Right atrium auricular region (tissue), 2 donors: ENCODE measurements at places on chromosomes 7 and 10. TPM values are rescaled to one million over a fixed set of nuclear protein-coding genes. Genes with fewer than 3 reads are reported as not detected.
A peak's percentile ranks its signal among the peaks of the same experiment; 100 is the strongest.

The TMEM273 gene
- total RNA-seq = 14.8 TPM

The SOSTDC1 gene
- 5.9 TPM for total RNA-seq

The SEMA3D gene
- total RNA-seq = 1.4 TPM

The CNNM2 gene
- total RNA-seq = 3.3 TPM

The EN2 gene
- total RNA-seq = not detected

The CUBN gene
- total RNA-seq = 0.94 TPM

The TWIST1 gene
- total RNA-seq = 1.9 TPM

The SYT15 gene
- 1.5 TPM for total RNA-seq

The LAMTOR4 gene
- total RNA-seq = 153 TPM

The NCAPG2 gene
- 2.8 TPM for total RNA-seq

The NKX2-3 gene
- not detected for total RNA-seq

DNA sequence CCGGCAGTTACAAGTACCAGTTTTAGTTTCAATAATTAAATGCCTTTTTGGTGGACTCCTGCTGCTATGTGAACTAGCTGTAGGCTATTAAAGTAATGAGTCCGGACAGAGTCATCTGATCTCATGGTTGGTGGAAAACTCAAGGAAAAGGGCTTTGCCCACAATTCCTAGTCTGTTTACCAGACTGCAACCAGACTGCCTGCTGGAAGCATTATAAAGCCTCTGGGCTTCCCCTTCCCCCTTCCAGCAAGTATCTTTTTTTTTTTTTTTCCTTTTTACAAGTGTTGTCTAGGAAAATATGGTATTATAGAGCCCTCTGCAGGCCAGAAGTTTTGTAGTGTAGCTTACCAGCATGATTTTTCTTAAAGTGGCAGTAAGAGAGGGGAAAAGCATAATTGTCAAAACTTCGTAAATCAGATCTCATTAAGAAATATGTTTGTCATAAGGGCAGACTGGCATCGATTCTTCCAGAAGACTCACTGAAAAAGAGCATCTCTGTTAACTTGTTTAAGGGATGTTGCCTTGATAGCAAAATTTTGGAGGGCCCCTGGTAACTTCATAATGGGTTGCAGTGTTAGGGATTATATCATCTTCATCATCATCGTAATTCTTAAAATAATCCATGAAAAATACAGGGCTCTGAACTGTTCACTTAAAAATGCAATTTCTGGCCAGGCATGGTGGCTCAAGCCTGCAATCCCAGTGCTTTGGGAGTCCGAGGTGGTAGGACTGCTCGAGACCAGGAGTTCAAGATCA lies 181.3 kb downstream of the TAX1BP1 start:
- peaks cover 14% of the 10 kb centered on the region for H3K4me1 ChIP-seq
- no peaks in the 10 kb centered on the region for H3K27me3 ChIP-seq

GRCh38 chr7:29289156-29290021 lies 94.8 kb downstream of the CHN2 start:
- no peaks in the 10 kb centered on the region for H3K36me3 ChIP-seq
- DNase-seq = no peak
- H3K27ac ChIP-seq = no peak overlapping the region
- no peak overlapping the region for H3K4me3 ChIP-seq

DNA sequence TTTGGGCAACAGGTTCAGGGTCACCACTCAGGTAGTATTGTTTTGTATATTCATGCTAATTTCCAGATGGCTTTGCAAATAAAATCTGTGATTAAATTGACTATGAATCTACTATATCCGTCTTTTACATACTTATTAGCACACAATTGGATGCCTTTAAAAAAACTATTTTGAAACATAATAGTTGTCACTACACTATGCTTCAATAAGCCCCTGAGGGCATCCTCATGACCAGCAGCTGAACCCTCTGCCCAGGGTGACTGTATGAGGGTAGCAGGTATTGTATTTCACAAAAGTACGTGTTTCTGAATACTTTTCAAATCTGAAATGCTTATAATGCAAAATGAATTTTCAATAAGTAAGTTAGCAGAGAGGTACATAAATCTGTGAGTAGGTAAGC lies 97.3 kb downstream of the DNAH11 start:
- H3K27ac ChIP-seq = no peak overlapping the region
- H3K4me3 ChIP-seq = no peak overlapping the region
- H3K27me3 ChIP-seq = no peaks in the 10 kb centered on the region
- no peak for DNase-seq

GRCh38 chr7:36904802-36905201 lies 180.5 kb upstream of the AOAH start:
- no peaks in the 10 kb centered on the region for H3K36me3 ChIP-seq
- H3K4me1 ChIP-seq = no peaks in the 10 kb centered on the region
- H3K27ac ChIP-seq = no peak overlapping the region
- H3K27me3 ChIP-seq = no peaks in the 10 kb centered on the region
- DNase-seq = no peak

GRCh38 chr10:17805921-17806577 lies 3.1 kb upstream of the MRC1 start:
- no peaks in the 10 kb centered on the region for H3K36me3 ChIP-seq
- no peaks in the 10 kb centered on the region for H3K4me1 ChIP-seq
- no peak overlapping the region for H3K27ac ChIP-seq
- DNase-seq = no peak

- no peak for DNase-seq
- H3K4me1 ChIP-seq = no peaks in the 10 kb centered on the region
- no peak overlapping the region for H3K4me3 ChIP-seq
- no peak overlapping the region for H3K27ac ChIP-seq
- no peaks in the 10 kb centered on the region for H3K27me3 ChIP-seq
- no peaks in the 10 kb centered on the region for H3K36me3 ChIP-seq
These were observed 35.5 kb upstream of the TPST1 start for GRCh38 chr7:66169616-66170015.

GRCh38 chr7:27151931-27152815 lies at the start of gene HOXA3:
Gene HOXA3, minus strand, starts transcription at chr7:27152583. Its CDS starts 41,943 bp downstream, at chr7:27110640.
- H3K4me1 ChIP-seq = no peaks in the 10 kb centered on the region
- H3K36me3 ChIP-seq = no peaks in the 10 kb centered on the region
- no peak within 1 kb of the TSS for H3K27ac ChIP-seq
- DNase-seq = no peak

DNA sequence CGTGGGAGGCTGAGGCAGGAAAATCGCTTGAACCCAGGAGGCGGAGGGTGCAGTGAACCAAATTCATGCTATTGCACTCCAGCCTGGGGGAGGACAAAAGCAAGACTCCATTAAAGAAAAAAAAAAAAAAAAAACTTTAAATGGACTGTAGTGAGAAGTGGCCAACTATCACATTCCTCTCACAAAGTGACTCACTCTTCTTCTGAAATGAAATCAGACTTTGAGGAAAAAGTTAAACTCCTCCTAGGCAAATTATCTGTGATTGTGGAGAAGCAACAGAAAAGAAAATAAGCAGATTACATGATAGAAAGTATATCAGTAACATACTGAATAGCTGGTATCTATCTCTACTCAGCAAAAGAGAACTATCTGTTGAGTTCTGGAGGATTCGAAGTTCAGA lies 234.3 kb upstream of the PHF14 start:
- no peak overlapping the region for H3K4me3 ChIP-seq
- no peaks in the 10 kb centered on the region for H3K36me3 ChIP-seq
- no peak overlapping the region for H3K27ac ChIP-seq
- H3K27me3 ChIP-seq = no peaks in the 10 kb centered on the region

GRCh38 chr7:96346293-96346953 lies 24.5 kb upstream of the SLC25A13 start:
- no peak overlapping the region for H3K27ac ChIP-seq
- DNase-seq = no peak
- no peaks in the 10 kb centered on the region for H3K4me1 ChIP-seq
- no peak overlapping the region for H3K4me3 ChIP-seq

- H3K36me3 ChIP-seq = no peaks in the 10 kb centered on the region
- no peak for DNase-seq
- H3K27ac ChIP-seq = no peak overlapping the region
- no peaks in the 10 kb centered on the region for H3K4me1 ChIP-seq
- no peaks in the 10 kb centered on the region for H3K27me3 ChIP-seq
These were observed 410.8 kb downstream of the MDFIC start for GRCh38 chr7:115332691-115333090.

- H3K4me3 ChIP-seq = no peak overlapping the region
- DNase-seq = no peak
- H3K27me3 ChIP-seq = no peaks in the 10 kb centered on the region
- H3K27ac ChIP-seq = peak overlapping the region; percentile 54
These were observed 11.0 kb downstream of the SVIL start for GRCh38 chr10:29623797-29624196.

DNA sequence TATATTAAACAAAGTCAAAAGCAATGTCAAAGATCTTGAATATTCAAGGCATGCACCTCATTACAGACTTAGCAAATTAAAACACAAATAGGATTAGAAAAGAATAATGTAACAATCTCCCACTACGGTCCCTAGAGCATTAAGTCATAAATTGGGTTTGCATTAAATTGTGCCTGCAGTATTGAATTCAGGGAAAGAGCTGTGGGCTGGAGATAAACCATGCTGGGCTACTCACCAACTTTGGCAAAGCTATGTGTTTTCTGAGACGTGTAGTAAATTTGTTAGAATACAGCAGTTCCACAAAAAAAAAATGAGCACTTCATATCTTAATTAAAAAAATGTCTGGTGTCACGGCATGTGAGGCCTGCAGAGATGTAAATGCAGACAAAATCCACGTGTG lies 241.6 kb downstream of the SNX10 start:
- H3K4me1 ChIP-seq = no peaks in the 10 kb centered on the region
- no peak overlapping the region for H3K4me3 ChIP-seq
- DNase-seq = no peak

GRCh38 chr10:71272056-71272771 lies 46.8 kb upstream of the SLC29A3 start:
- DNase-seq = no peak
- H3K27ac ChIP-seq = no peak overlapping the region

GRCh38 chr10:19546224-19546623 lies 270.0 kb upstream of the PLXDC2 start:
- H3K4me3 ChIP-seq = no peak overlapping the region
- no peak overlapping the region for H3K27ac ChIP-seq
- H3K4me1 ChIP-seq = no peaks in the 10 kb centered on the region
- no peaks in the 10 kb centered on the region for H3K36me3 ChIP-seq
- DNase-seq = no peak

GRCh38 chr7:158651968-158652565 lies 52.5 kb downstream of the NCAPG2 start:
- H3K27me3 ChIP-seq = no peaks in the 10 kb centered on the region
- H3K27ac ChIP-seq = no peak overlapping the region
- DNase-seq = no peak
- peaks cover 12% of the 10 kb centered on the region for H3K36me3 ChIP-seq
- no peak overlapping the region for H3K4me3 ChIP-seq

GRCh38 chr7:69719717-69720116 lies 121.4 kb downstream of the AUTS2 start:
- no peaks in the 10 kb centered on the region for H3K36me3 ChIP-seq
- H3K27me3 ChIP-seq = no peaks in the 10 kb centered on the region
- no peaks in the 10 kb centered on the region for H3K4me1 ChIP-seq
- H3K4me3 ChIP-seq = no peak overlapping the region

- no peaks in the 10 kb centered on the region for H3K27me3 ChIP-seq
- no peak overlapping the region for H3K27ac ChIP-seq
- no peaks in the 10 kb centered on the region for H3K4me1 ChIP-seq
- H3K36me3 ChIP-seq = no peaks in the 10 kb centered on the region
- H3K4me3 ChIP-seq = no peak overlapping the region
- no peak for DNase-seq
These were observed 2.3 kb downstream of the FBXO24 start for GRCh38 chr7:100588438-100588837.

GRCh38 chr7:3561932-3562331 lies 260.9 kb downstream of the SDK1 start:
- H3K27ac ChIP-seq = no peak overlapping the region
- H3K27me3 ChIP-seq = no peaks in the 10 kb centered on the region
- no peak overlapping the region for H3K4me3 ChIP-seq
- no peak for DNase-seq
- peaks cover 7% of the 10 kb centered on the region for H3K4me1 ChIP-seq

- H3K36me3 ChIP-seq = no peaks in the 10 kb centered on the region
- no peaks in the 10 kb centered on the region for H3K27me3 ChIP-seq
- no peak overlapping the region for H3K27ac ChIP-seq
- no peak overlapping the region for H3K4me3 ChIP-seq
These were observed 32.1 kb upstream of the PIK3AP1 start for GRCh38 chr10:96752375-96752774.

- no peak overlapping the region for H3K27ac ChIP-seq
- DNase-seq = no peak
- H3K4me3 ChIP-seq = no peak overlapping the region
- peaks cover 46% of the 10 kb centered on the region for H3K36me3 ChIP-seq
- peaks cover 10% of the 10 kb centered on the region for H3K4me1 ChIP-seq
- H3K27me3 ChIP-seq = no peaks in the 10 kb centered on the region
These were observed 6.5 kb upstream of the ERLIN1 start for GRCh38 chr10:100192350-100192749.

- H3K4me3 ChIP-seq = peak overlapping the region; percentile 69
- peak overlapping the region; percentile 66 for H3K27ac ChIP-seq
- no peaks in the 10 kb centered on the region for H3K27me3 ChIP-seq
- no peak for DNase-seq
- H3K36me3 ChIP-seq = no peaks in the 10 kb centered on the region
These were observed 1.1 kb downstream of the PALS2 start for GRCh38 chr7:24574386-24574785.

GRCh38 chr10:92816091-92816531 lies 32.2 kb upstream of the EXOC6 start:
- no peak for DNase-seq
- H3K4me1 ChIP-seq = no peaks in the 10 kb centered on the region
- H3K27me3 ChIP-seq = no peaks in the 10 kb centered on the region

DNA sequence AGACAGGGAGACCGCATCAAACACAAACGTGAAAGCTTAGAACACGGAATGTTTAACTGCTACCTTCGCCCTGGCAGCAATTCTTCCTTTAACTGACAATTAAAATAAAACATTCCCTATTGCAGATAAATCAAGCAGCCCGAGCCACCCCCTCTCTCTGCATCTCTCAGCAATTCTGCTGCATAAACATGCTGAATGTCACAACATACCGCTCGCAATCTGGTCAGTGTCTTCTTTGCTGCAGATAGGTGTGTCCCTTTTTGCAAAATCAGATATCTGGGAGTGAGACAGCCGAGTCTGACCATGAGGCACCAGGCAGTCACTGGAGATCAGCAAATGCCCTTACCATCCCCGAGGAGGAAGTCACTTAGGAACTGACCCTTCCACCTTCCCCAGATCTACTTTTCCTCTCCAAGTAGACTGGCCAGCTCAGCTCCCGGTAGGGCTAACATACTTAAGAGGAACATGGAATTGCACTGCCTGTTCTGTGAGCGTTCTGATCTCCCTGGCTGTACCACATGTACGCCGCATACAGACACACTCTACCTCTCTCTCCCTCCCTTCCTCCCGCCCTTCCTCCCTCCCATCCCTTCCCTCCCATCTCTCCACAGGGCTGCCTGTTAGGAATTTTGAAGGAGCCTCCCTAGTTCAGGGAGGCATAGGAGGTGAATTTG lies at the start of gene FRMD4A:
Gene FRMD4A, minus strand, starts transcription at position 537 of the 674 bp plus-strand sequence.
- no peak within 1 kb of the TSS for H3K27ac ChIP-seq
- DNase-seq = no peak
- H3K27me3 ChIP-seq = no peaks in the 10 kb centered on the region
- no peaks in the 10 kb centered on the region for H3K36me3 ChIP-seq
- no peak within 1 kb of the TSS for H3K4me3 ChIP-seq

GRCh38 chr7:76189276-76189675 lies 12.4 kb upstream of the SRRM3 start:
- no peaks in the 10 kb centered on the region for H3K36me3 ChIP-seq
- H3K27me3 ChIP-seq = no peaks in the 10 kb centered on the region
- H3K4me1 ChIP-seq = no peaks in the 10 kb centered on the region
- H3K4me3 ChIP-seq = no peak overlapping the region

GRCh38 chr7:131654668-131655326 lies 98.4 kb upstream of the PODXL start:
- H3K4me1 ChIP-seq = no peaks in the 10 kb centered on the region
- DNase-seq = peak; percentile 89
- H3K27ac ChIP-seq = no peak overlapping the region
- no peaks in the 10 kb centered on the region for H3K36me3 ChIP-seq
- no peaks in the 10 kb centered on the region for H3K27me3 ChIP-seq
